ENCODE measurements at places on chromosomes 5 and 9.

GRCh38 chr5:82584631-82585030 is 306.5 kb upstream of the RPS23 start:
- no peak for DNase-seq

DNA sequence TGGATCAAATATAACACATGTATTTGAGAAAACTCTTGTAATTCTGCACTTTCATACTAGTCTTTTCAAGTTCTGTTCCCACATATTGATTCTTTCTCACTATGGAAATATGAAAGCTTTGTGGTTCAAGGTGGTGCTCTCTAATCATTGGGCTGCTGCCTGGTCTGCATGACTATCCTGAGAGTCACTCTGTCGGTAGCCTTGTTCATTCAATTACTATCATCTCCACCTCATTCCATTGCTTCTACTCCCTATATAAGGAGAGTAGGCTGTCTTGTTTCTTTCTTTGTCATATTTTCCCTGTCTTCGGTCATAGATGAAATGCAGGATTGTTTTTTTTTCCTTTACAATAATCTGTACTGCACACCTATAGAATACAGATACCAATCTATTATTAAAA is 341.4 kb upstream of the ACTBL2 start:
- DNase-seq = peak; percentile 82

DNA sequence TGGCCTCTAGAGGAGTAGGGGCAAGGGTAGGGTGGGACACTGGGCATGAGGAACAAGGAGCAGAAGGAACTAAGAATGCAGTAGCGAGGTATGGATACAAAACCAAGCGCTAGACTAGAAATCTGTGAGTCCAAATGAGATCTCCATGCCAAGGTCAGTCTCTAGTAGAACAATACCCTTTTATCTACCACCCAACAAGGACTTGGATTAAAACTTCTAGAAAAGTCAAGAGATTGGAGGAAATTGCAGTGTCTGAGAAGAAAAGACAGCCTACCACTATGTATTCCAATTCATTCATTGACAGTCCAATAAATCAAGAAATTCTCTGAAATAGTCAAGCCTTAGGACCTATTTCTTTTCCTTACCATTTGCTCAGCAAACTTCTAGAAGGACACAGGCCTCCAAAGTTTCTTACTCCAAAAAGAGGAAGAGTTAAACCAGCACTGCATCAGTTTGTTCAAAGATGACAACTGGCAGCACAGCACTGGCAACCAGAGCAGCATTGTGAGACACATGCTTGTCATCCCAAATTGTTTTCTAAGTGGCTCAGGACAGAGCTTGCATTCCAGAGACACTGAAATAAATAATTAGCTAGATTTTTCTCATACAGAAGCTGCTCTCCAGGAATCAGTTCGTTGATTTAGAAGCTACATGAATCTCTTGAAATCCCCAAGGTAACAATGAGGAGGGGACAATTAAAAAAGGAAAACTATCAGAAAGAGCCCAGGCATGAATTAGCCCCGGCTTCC is 22.6 kb downstream of the ABCA1 start:
- no peak for DNase-seq

DNA sequence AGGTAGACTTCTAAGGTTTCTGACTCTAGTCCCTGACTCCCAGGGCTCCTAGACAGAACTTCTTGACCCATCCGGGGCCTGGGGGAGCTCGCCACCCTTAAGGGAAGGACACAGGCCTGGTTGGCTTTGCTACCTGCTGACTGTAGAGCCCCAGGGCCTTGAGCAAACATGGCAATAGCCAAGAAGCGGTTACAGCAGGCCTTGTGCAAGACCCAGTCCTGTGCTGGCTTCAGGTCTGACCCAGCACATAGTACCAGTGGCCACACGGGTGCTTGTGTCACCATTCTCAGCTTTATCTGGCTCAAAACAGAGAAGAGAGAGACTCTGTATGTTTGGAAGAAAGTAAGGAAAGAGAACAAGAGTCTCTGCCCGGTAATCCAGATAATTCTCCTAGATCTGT is 41.8 kb downstream of the AP3B1 start:
- DNase-seq = no peak

- DNase-seq = no peak
Measured at GRCh38 chr5:139377226-139377625, 5.9 kb downstream of the SLC23A1 start.
